ENCODE measurements at places on chromosomes 5 and 9.

- DNase-seq, result no peak
Measured at GRCh38 chr5:116365006-116365496, 209.6 kb downstream of the SEMA6A start.

- no peak for DNase-seq
Measured at GRCh38 chr9:98031935-98032334, 24.6 kb upstream of the NANS start.

DNA sequence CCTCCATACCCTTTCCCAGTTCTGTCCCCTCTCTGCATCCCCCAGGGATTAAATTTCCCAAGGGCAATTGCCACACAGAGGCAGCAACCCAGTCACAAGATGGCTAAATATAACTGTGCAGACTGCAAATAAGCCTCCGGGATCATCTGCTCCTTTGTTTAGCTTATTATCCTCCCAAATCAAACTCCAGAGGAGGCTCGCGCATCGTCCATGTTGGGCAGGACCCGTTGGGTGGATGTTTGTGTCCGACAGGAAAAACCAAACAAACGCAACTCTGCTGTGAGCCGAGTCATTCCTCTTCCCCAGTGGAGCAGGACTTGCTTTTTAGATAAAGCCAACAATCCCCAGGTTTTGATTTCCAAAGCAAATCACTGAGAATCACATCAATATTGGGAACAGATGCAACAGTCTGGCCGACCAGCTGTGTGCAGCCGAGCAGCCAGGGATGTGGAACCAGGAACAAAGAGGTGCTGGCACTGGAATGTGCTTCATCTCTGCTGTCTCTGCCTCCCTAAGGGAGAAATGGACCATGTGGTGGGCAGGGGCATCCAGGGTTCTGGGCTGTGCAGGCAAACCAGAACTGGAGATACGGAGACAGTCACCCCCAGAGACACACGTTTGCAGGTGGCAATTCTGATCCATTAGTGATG, 89.8 kb downstream of the PTTG1 start:
- DNase-seq, result peak; percentile 29

DNA sequence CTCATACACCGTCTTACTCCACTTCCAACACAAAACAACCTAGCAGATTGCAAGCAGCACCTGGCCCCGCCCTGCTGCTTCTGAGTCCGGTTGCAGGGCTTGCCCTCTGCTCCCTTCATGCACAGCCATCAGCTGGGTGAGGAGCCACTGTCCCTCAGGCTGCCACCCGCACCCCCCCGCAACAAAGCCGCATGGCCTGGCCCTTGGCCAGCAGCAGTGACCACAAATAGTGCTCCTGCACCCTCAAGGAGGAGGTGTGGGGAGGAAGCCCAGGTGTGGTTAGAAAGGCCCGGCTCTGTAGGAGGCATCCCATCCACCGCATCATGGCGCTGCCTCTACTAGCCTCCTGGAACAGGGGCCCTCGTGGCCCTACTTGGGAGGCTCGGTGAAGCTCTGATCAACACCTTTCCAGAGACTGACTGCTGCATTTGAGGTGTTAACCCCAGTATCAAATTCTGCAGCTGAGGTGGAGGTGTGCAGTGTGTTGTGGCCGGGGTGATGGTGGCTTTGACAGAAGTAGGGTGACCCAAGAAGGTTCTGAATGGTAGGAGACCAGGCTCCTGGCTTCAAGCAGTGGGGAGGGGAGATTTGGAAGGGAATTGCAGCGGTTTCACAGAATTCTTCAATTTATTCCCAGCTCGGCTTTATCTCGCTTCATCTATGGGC, 52.7 kb downstream of the WNK2 start:
- DNase-seq, result no peak

- DNase-seq, result no peak
Measured at GRCh38 chr5:80745490-80745889, 90.7 kb upstream of the DHFR start.

DNA sequence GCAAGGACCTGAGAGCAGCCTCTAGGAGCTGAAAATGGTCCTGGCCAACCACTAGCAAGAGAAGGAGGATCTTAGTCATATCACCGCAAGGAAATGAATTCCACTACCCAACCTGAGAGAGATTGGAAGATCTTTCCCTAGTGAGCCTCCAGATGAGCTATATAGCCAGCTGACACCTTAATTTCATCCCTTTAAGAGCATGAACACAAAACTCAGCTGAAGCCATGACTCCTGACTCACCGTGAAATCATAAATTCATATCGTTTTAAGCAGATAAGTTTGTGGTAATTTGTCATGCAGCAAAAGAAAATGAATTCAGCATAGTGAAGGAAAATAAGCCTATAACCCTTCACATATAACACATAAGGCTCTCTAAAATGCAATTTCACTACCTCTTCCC, 23.5 kb downstream of the MAPKAP1 start:
- DNase-seq, result no peak

GRCh38 chr9:121537283-121537682, 37.6 kb upstream of the GGTA1 start:
- no peak for DNase-seq

- no peak for DNase-seq
Measured at GRCh38 chr5:137858954-137859353, 8.7 kb upstream of the MYOT start.

GRCh38 chr5:174723315-174723978, 935 bp upstream of the MSX2 start:
- DNase-seq, result no peak

- no peak for DNase-seq
Measured at GRCh38 chr5:180785121-180785781, 17.4 kb downstream of the MGAT1 start.

DNA sequence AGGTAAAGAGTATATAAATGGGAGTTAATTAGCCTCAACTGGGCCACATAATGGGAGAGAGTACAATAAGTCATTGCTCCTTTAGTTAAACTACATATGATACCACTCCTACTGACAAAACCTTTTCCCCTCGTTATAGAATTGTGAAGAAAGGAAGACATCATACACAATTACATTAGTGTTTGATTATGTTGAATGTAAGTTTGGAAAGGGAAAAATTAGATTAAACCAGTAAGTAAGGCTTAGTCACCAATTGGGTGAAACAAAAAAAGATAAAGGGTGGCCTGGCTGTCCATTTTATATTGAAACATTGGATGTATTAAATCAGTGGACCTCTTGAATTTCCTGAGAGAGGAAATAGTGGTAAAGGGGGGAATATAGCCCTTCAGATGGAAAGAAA, 464.3 kb upstream of the PAPPA start:
- DNase-seq, result no peak

DNA sequence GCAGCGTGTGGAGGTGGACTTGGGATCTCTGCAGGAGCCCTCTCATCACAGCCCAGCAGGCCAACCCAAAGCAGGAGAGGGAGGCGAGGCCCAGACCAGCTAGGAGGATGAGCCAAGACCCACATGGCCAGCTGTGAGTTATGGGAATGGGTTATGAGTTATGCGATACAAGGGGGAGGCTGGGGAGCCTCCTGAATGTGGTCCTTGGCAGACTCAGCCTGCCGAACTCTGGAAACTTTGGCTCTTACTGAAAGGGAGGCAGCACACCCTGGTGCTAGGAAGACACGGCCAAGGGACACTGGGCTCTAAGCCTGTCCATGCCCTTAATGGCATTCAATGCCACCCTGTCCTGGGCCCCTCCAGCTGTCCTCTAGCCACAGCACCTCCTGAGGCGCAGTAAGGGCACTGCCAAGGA, 7.7 kb upstream of the VAV2 start:
- DNase-seq, result no peak

GRCh38 chr5:133713751-133714150, 101.4 kb upstream of the FSTL4 start:
- no peak for DNase-seq

DNA sequence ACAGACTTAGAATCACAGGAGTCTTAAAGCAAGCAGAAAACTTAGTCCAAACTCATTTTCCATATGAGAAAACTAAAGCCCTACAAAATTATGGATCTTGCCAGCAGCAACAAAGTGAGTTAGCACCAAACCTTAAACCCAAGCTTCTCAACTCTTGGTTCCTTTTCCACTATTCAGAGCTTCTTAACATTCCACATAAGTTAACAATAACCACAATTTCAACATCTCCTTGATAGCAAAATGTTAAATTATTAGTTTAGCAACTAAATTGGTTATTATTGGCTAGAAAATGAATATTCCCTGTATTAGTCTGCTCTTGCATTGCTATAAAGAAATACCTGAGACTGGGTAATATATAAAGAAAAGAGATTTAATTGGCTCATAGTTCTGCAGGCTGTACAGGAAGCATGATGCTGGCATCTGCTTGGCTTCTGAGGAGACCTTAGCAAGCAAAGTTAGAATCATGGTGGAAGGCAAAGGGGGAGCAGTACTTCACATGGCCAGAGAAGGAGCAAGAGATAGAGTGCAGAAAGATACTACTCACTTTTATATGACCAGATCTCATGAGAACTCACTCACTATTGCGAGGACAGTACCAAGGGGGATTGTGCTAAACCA, 26.2 kb upstream of the ARSB start:
- DNase-seq, result no peak

- DNase-seq, result no peak
Measured at GRCh38 chr5:640461-641330, 28.6 kb downstream of the CEP72 start.

GRCh38 chr5:175855041-175855720, 16.2 kb upstream of the CPLX2 start:
- no peak for DNase-seq

DNA sequence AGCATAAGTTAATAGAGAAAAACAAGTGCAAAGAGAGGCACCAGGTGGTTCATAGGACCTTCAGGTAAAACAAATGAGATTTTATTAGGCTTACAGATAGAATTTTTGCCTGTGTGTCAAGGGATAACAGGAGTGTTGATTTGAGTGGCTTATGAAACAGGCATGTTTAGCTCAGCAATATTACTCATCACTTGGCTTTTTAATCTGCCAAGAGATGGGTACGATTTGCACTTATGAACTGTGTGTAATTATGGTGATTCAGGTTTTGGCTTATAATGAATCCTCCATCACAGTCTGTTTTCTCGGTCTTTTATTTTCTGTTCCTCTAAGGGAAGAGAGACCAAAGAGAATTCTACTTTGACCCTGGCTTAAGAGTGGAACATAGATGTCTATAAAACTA, 199.3 kb downstream of the DMRTA1 start:
- DNase-seq, result peak; percentile 65

GRCh38 chr9:129944506-129945116, 98.4 kb downstream of the FNBP1 start:
- no peak for DNase-seq

- DNase-seq, result peak; percentile 87
Measured at GRCh38 chr5:73954381-73954780, 328.4 kb downstream of the ARHGEF28 start.

DNA sequence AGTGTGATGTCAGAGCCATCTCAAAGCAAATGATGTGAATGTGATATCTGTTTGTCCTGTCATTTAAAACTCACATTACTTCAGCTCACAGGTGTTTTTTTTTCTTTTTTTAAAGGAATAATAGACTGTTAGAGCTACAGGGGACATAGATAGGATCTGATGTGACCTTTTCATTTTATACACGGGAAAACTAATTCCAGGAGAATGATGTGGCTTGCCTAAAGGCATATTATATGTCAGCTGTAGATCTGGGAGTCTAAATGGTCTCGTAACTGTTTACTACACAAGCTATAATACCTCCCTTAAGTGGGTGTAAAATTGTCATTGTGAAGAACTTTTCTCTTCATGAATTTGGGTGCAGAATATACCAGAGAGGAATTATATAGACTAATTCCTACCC, 2.0 kb downstream of the NMUR2 start:
- DNase-seq, result no peak

DNA sequence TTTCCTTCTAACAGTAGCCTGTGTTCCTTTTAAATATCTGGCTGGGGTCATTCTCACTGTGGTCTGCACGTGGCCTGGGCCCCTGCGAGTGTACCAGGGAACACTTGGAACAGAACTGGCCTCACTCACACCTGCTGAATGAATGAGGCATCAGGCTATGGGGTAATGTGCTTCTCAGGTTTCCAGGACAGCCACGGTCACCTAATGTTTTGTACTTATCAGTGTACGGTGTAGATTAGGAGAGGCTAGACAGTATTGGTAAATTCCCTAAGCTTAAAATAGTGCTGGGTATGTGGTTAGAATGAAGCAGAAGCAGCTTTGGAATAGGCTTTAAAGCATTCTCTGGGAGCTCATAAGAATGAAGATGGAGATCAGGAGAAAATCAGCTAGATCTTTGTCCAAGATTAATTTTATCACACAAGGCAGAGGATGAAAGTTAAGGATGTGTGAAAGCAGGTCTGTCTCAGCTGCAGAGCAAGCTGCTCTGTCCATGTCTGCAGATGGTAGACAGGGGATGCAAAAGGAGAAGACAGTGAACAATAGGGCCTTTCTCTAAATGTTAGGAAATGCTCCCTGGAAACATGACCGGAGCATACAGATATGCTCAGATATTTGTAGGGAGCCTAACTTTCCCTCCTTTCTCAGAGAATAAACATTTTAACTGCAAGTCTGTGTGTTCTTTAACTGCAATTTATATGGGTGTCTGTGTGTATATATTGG, 267.5 kb downstream of the NR3C1 start:
- no peak for DNase-seq

GRCh38 chr5:5320062-5320805, 102.2 kb upstream of the ICE1 start:
- DNase-seq, result no peak

DNA sequence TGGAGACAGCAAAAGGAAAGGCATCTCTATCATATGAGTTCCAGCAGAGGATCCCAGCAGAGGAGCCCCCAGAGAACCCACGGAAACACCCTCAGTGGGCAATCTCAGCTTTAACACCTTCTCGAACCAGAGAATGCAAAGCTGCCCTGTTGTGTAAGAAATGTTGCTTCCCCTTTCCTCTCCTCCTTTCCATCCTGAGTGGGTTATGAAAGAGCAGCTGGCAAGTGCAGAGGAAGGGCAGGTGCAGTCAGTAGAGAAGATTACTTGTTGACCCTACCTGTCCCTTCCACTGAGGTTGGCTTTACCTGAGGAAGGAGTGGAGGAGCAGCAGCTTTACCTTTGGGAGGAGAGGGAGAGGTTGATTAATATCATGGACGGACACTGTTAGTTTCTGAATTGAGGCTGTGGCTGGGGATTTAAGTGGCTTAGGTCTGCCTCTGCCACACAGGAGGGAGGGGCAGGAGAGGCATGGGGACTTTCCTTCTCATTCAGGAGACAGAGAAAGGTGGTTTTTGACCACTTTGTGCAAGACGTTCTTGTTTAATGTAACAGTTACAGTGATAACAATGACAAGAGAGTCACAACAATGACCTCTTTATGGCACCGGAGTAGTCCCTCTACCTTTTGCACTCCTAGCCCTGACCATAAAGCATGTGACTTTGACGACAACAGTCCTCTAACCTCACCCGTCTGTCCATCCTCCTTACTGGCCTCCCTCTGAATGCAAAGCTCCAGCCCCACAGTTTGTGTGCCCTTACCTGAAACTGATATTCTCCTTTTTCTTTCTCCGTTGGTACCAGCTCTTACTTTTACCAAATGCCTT, 254.8 kb downstream of the NSG2 start:
- DNase-seq, result no peak

- no peak for DNase-seq
Measured at GRCh38 chr5:57805732-57806131, 323.1 kb upstream of the ACTBL2 start.

- no peak for DNase-seq
Measured at GRCh38 chr5:147332658-147333057, 97.8 kb downstream of the STK32A start.
